ENCODE measurements at places on chromosomes 7 and 10.

GRCh38 chr10:47116445-47116844, 183.6 kb upstream of the GDF10 start:
- DNase-seq: no peak

- no peak for DNase-seq
Measured at GRCh38 chr10:29522061-29522855, 112.5 kb downstream of the SVIL start.

- peak; percentile 75 for DNase-seq
Measured at GRCh38 chr10:110214371-110214826, 7.0 kb downstream of the MXI1 start.

DNA sequence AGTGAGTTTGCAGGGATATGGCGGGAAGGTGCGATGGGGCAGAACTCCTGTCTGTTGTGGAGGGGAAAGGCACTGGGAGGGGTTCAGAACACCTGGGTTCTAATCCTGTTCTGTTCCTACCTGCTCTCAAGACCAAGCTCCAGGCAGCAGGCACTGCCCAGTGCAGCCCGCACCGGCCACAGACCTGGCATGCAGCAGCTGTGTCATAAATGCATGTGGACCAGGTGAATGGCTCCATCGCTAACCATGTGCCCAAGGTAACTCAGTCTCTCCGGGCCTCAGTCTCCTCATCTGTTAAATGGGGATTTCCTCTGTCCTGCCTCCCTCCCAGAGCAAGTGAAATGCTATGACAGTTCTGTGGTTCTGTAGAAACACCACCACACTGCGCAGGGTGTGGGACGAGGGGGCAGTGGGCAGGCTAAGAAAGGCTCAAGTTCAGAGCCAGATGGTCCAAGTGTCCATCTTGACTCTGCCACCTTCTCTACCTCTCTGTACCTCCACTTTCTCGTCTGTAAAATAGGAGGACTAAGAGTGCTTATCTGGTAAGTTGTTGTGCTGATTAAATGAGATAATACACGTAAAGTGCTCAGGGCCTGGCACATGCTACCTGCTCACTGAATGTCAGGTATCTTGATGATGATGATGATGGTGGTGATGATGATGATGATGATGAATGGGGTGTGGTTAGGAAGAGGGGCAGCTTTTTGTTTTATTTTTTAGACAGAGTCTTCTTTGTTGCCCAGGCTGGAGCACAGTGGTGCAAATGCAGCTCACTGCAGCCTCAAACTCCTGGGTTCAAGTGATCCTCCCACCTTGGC, 22.9 kb downstream of the ATP6V1F start:
- no peak for DNase-seq

DNA sequence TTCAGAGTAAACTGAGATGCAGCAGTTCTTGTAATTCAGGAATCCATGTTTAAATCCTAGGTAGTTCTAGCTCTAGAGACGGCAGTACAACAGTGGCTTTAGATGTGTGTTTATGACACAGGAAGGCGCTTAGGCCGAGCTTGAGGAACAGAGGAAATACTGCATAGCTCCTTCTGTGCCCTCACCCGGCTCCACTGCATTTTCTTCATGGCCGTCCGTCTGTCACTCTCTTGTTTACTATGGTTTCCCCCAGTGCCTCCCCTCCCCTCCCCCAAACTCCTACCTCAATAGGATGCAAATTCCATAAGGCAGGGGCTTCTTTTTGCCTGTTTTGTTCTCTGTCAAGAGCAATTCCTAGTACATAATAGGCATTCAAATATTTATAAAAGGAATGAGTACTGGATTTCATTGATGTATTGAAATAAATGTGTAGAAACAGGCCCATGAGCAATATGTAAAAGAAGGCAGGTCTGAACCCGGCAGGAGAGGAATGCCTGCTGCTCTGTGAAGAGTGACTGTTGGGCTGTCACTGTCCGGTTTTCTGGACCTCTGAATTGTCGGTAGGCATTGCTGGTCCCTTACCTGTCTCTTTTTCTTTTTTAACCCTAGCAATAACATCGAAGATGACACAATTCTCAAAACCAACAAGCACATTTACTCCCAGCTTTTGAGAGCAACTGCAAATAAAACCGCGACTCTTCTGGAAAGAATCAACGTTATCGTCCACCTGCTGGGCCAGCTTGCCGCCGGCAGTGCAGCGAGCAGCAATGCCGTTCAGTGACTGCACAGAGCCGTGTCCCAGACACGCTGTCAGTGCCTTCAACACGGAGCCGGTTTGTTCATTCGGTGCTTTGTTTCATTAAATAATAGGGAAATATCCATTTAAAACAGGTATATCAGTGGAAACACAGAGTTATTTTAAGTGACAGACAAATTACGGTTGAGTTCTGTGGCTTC, 12.7 kb downstream of the MMP21 start:
- no peak for DNase-seq

- DNase-seq: no peak
Measured at GRCh38 chr10:103177123-103177522, 15.9 kb downstream of the NT5C2 start.

DNA sequence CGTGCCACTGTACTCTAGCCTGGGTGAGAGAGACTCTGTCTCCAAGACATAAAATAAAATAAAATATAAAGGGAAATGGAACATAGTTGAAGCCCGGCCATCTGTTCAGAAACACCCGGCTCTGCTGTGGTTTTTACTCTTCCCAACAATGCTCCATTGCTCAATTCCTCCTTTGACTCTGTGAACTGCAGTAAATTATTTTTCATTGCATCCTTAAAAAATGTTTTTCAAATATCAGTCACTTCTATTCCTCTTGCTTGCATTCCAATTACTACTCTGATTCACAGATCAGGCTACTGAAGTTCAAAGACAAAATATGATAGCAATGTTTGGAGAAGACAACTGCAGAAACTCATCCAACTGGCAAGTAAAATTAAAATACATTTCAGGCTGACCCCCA, 983.0 kb downstream of the SORCS1 start:
- DNase-seq: no peak

- no peak for DNase-seq
Measured at GRCh38 chr10:18260310-18260922, 120.2 kb downstream of the CACNB2 start.

GRCh38 chr7:10740805-10741204, 232.9 kb upstream of the PHF14 start:
- peak; percentile 23 for DNase-seq

DNA sequence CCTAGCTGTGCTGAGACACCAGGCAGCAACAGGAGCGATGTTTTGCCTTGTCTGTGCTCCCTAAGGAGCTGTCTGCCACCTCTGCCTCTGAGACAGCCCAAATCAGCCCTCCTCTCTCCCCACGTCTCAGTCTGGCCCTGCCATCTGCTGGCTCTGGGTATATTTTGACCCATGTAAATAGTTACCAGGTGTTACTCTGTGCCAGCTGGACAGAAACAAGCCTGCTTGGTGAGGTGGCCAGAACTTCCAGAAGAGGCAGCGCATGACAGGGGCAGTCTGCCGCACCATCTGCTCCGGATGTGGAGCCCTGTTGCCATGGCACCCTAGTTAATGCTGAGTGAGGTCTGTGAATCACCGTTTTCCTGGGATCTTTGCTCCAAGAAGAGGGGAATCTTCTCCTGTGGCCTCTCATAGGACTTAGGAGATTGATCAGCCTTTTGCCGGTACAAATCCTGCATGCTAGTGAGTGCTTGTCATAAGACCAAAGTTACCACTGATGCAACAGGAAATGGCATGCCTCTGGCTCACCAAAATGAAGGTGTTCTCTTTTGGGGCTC, 31.8 kb downstream of the GSTO2 start:
- DNase-seq: no peak

DNA sequence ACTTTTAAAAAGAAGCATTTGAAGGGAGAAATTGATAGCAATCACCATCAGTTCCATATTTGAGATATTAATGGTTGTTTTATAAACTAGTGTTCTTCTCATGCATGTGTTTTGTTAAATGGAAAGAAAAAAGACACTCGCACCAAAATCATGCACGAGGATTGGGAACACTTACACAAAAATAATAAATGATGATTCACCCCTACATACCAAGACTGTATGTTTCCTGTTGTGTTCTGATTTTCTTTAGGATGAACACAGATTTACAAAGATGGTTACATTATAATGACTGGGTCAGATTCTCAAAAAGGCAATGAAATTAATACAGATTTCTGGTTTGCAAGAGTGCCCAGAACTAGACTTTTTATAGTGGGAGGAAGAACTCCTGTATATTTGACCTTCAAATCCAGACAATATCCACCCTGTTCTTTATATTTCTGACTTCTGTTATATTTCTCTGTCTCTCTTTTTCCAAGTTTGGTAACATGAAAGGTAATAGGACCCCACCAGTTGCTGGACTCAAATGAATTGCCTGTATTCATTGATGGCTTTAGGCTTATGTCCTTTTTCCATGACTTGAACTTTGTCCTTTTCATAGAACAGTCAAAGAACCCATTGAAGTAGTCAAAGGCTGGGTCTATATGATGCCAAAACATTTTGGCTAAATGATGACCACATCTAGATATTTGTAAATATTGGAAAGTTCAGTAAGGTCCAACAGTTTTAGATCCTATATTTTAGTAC, 54.4 kb downstream of the SEMA3A start:
- DNase-seq: no peak

GRCh38 chr7:5354460-5355232, 69.0 kb downstream of the TNRC18 start:
- peak; percentile 42 for DNase-seq

DNA sequence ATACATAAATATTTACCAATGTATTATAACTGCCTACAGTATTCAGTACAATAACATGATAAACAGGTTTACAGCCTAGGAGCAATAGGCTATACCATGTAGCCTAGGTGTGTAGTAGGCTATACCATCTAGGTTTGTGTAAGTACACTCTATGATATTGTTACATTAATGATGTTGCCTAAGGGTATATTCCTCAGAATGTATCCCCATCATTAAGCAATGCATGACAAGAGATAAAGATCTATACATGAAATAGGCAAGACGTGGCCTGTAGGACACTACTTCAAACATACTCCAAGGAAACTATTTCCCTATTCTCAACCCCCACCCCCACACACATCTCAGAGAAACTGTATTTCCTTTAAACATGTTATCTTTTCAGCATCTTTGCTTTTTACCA, 15.3 kb upstream of the ADAM22 start:
- DNase-seq: no peak

GRCh38 chr7:80720146-80720545, 81.7 kb downstream of the CD36 start:
- no peak for DNase-seq

GRCh38 chr10:126917975-126918908, 13.0 kb downstream of the DOCK1 start:
- DNase-seq: no peak

GRCh38 chr10:50540069-50540825, 83.5 kb downstream of the SGMS1 start:
- peak; percentile 74 for DNase-seq

DNA sequence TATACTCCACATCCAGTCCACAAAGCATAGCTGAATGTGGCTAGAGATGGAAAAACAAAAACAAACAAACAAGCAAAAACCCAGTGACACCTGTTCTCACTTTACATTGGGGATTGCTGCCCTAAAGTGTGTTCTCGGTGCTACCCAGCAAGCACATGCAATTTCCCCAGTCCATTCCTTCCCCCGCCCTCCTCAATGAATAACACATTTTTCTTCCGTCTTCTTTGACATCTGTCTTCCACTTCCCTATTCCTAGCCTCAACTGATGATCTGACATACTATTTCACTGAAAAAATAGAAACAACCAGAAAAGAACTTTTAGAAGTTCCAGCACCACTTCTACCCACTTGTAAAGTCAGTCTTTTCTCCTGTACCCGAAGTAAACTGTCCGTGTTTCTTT, 147.1 kb downstream of the MALRD1 start:
- no peak for DNase-seq

DNA sequence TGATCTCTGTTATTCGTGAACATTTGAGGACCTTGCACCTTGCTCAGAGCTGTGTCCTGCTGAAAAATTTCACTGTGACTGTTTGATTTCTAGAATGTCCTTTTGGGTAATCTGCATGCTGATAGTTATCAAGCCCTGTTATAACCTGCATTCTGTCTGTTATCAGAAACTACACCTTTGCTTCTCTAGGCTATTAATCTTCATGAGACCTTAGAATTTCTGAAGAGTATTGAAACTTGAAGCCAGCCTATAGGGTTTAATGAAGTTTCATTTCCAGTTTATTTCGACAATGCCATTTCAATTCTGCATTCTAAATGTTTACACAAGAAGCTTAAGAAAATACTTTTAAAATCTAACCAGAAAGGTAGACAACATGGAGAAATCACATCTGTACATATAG, 856.2 kb downstream of the SORCS1 start:
- DNase-seq: no peak

DNA sequence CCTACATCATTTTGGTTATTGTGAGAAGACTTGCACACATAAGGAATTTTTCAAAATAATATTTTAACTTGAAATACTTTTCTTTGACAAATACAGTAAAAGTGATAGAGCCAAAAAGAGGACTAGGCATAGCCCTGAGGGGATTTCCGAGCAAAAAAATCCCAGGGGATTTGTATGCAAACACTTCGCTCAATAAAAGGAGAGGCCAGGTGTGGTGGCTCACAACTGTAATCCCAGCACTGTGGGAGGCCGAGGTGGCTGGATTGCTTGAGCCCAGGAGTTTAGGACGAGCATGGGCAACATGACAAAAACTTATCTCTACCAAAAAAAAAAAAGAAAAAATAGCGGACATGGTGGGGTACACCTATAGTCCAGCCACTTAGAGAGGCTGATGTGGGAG, 193.0 kb downstream of the PCDH15 start:
- no peak for DNase-seq

DNA sequence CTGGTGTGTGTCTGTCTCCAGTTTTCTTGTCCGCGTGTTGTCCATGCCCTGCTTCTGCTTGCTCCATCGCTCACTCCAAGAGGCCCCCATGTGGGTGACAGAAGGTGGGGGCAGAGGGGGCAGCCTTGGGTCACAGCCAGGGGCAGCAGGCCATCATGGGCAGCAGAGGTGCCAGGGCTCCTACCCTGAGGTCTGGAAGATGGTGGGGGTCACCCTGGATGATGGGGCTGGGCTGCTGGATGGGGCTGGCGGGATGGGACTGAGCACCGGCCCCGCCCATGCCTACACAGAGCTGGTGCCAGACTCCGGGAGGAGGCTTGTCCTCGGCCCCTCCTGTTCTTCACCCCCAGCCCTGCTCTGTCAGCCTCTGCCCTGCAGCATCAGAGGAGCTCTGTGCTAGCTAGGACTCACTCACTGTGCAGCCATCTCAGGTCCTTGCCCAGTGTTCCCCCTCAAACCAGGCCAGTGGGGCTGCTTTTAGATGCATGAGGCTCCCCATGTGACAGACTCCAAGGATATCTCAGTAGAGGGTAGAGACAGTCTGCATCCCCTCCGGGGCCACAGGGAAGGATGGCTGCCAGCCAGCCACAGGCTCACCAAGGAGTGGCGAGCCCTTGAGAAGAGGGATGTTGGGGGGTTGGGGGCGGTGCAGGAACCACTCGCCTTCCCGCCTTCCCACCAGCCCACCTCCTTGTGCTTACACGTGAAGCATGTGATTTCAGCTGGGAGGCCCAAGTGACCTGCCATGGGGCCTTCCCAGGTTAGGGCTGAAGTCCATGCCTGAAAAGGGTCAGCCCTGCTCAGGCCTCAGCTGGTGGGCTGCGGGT, 35.5 kb upstream of the PPIF start:
- DNase-seq: no peak
